ENCODE measurements at places on chromosomes 13 and 19.
A peak's percentile ranks its signal among the peaks of the same experiment; 100 is the strongest.

DNA sequence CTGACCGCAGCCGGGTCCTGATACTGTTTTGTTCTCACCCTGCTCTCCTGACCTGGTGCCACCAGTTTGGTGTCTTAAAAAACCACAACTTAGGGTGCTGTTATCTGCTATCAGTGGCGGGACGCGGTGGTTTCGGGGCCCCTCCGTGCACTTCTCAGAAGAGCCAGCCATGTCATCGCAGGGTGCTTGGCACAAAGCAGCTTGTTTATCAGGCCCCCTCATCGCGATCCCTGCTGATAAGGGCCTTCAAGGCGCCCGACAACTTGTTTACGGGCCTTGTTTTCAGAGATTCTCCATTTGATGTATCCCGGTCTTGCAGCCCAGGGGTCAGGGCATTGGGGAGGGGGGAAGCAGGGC, 58.1 kb upstream of the KLF2 start:
- DNase-seq, result peak; percentile 85

GRCh38 chr13:53507741-53508140, 479.1 kb downstream of the OLFM4 start:
- DNase-seq, result no peak

GRCh38 chr13:78121459-78122348, 203.1 kb upstream of the EDNRB start:
- no peak for DNase-seq

DNA sequence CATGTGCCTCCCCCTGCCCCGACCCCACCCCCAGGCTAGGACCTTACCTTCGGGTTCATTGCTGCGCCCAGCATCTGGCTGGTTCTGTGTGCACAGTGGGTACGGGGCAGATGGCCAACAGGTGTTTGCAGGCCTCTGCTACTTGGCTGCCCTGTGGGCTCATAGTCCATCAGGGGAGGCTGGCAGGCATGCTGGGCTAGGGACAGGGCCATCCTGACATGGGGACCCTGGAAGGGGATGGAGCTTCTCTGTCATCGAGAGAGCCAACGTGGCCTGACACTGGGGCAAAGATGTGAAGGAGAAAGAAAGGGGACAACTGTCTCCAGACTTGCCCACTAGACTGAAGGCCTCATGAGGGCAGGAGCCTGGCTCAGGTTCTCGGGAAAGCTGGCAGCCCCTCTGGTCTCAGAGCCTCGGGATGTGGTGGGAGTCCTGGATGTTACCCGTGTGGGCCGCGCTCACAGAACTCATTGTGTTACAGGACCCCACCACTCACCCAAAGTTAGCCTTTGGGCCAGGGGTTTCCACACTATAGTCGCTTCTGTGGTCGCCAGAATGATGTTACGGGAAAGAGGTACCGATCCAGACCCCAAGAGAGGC, 4.7 kb downstream of the ZNF536 start:
- DNase-seq, result peak; percentile 51

DNA sequence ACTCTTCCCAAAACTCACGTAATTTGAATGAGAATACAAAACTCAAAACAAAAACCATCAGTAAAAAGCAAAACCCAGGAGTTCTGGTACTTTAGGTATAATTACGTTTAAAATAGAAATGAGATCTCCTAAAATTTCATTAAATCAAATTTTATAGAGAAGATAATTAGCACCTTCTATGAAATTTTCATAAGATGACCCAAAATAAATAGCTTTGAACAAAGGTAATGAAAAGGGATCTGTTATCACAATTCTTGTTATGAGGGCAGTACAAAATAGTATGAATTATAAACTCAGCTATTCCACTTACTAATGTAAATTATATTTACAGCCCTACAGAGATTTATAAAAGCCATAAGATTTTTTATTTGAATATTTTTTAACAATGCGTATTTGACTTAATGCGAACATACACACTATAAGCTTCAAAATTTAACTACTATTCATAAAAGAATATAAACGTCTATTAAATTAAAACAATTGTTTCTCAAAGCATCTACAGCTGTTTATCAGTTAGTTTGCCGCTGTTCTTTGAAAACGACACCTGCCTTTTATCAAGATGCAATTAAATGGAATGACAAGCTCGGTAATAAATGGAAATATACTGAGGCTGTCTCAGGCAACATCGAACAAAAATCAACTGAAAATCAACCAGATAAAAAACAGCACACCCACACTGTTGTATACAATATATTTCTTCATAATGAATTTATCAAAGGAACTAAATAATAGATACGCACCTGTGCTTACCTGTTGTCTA, 63.8 kb downstream of the KCNRG start:
- no peak for DNase-seq

GRCh38 chr19:5580161-5580571, 12.4 kb upstream of the TINCR start:
- DNase-seq, result no peak

DNA sequence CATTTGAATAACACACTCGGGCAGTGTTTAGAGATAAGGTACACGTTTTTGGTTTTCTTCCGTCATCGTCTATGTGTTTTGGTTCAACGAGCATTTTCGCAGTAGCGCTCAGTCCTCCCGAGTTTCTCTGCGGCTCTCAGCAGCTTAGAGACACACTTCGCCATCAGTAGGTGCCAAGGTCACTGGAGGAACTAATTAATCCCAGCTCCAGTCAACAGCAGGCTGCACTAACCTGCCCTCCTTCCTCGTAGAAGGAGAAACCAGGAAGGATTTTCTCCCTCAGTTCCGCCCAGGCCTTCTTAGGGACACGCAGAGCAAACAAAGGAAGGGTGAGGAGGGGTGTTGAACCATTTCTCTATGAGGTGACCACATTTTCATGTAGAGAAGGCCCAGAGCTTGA, 12.6 kb downstream of the MBNL2 start:
- no peak for DNase-seq

GRCh38 chr13:37225414-37226070, 120.1 kb upstream of the CSNK1A1L start:
- no peak for DNase-seq

- DNase-seq, result no peak
Observed at GRCh38 chr19:13076787-13077186, 25.9 kb downstream of the LYL1 start.

- DNase-seq, result peak; percentile 73
Observed at GRCh38 chr19:29673451-29674371, 8.4 kb downstream of the PLEKHF1 start.

Data from activated effector memory CD4-positive, alpha-beta T cell treated with anti-CD3 and anti-CD28 coated beads, Interleukin-2, amount 50 U/mL, for 16 hours (primary cell).